ENCODE measurements at places on chromosomes 12 and 14.

- peak; percentile 33 for DNase-seq
These were observed 7.3 kb upstream of the KIF26A start for GRCh38 chr14:104130974-104131651.

GRCh38 chr12:48651681-48652080 lies 30.4 kb downstream of the KANSL2 start:
- DNase-seq = no peak

GRCh38 chr14:49933128-49933527 lies 40.2 kb downstream of the ARF6 start:
- DNase-seq = no peak

- DNase-seq = no peak
These were observed 216.4 kb downstream of the SLC41A2 start for GRCh38 chr12:104741497-104742367.

DNA sequence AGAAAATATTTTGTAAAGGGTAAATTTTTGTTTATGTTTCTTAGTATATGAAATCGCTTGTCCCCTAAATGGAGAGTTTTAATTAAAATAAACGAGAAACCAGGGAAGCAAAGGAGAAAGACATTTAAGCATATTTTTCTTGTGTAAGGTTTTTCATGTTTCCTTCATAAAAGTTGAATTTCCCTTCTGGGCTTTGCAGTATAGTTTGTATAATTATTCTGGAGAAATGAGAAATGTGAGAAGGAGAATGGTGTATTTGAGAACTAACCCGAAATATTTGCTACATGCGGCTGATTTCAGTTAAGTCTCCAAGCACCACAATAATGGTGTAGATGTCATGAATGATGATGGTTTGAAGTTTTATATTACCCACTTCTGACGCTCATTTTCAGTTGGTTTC lies 307.7 kb upstream of the SEL1L start:
- no peak for DNase-seq

- no peak for DNase-seq
These were observed 224.6 kb downstream of the ANO2 start for GRCh38 chr12:5720381-5721005.

GRCh38 chr14:49961270-49962222 lies 68.7 kb downstream of the ARF6 start:
- DNase-seq = no peak

- no peak for DNase-seq
These were observed 10.9 kb downstream of the LRTM2 start for GRCh38 chr12:1830981-1831963.

- no peak for DNase-seq
These were observed 8.7 kb downstream of the DRAM1 start for GRCh38 chr12:101885912-101886561.

DNA sequence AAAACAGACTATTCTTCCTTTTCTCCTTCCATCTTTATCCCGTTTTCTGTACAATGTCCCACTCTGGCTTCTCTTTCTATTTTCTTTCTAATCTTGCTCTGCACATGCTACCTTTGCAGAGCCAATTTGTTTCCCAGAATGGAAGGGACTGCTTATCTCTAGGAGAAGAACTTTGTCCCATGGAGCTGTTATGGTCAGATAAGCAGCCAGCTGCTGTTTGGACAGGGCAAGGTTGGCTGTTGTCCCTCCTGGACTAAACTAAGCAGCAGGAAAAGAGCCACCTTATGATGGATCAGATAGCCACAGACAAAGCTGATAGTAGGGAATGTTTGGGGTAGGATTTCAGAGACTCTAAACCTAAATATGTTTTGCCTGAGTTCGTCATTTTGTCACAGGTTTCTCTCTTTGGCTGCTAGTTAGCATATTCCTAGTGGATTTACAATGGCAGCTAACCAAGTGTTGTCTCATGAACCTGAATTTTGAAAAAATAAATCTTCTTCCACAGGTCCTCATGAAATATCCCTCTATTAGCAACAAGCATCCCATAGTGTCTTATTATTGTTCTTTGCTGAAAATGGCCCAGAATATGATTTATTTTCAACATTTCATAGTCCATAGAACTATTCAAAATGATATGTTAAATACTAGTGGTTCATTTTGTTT lies 262.8 kb downstream of the SLC16A7 start:
- DNase-seq = no peak

DNA sequence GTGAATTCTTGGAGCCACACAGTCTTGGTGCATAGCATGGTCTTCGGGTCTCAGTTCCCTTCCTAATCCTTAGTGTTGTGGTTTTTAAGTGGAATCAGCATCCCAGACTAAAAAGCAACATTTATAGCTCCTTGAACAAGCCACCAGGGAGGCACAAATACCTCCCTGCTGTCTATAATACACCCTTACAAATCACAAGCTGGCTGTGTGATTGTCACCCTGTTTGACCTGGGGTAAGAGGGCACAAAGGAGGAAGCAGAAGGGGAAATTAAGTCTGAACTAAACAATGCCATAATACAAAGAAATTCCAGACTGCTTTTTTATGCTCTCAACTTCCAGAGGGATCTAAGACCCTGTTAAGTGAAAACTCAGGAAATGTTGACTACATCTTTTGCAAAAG lies 7.7 kb upstream of the MMP19 start:
- DNase-seq = no peak

- no peak for DNase-seq
These were observed 97.4 kb downstream of the PLCZ1 start for GRCh38 chr12:18640321-18640955.

- DNase-seq = no peak
These were observed 240.1 kb upstream of the SRRM4 start for GRCh38 chr12:118741194-118741593.

- no peak for DNase-seq
These were observed 5.9 kb upstream of the GNB3 start for GRCh38 chr12:6834873-6835272.

DNA sequence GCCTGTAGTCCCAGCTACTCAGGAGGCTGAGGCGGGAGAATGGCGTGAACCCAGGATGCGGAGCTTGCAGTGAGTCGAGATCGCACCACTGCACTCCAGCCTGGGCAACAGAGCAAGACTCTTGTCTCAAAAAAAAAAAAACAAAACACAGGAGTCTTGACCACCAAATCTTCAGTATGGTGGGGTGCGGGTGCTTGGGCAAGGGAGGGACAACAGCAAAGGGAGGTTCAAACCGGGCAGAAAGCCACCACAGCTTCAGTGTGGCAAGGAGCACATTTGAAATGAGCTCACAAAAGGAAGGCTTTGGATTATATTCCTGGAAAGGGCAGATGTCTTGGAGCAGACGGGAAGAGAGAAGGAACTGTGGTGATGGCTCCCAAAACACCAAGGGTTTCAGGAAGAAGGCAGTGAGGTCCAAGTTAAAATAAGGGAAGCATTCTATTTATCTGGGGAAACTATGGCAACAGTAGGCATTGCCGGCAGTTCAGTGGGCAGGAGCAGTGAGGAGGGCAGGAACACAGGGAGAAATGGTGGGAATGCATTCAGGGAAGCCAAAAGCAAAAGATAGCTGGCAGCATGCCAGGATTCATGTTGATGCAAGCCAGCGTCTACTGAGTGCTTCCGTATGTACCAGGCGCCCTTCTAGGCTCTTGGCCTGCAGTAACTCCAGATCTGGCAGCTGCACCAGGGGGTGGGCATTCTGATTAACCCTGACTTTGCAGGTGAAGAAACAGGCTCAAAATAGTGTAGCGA lies 51.0 kb upstream of the SRSF5 start:
- DNase-seq = peak; percentile 81

- no peak for DNase-seq
These were observed 237.9 kb upstream of the NAV3 start for GRCh38 chr12:77592836-77593235.

DNA sequence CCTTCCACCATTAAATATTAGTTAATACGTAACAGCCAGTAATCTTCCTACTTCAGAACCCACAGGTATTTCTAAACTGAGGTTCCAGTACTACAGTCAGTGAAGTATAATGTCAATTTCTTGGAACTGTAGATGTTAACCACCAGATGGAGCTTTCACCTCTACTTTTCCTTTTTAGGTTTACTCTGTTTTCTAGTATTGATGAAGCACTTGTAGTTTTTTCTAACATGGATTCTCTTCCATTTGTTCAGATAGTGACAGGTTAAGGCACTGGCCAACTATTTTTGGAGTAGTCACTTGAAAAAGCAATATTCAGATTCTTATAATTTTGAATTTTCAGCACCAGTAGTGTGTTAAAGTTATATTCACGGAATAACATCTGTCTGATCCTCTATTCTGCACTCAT lies 4.6 kb upstream of the SEC23A start:
- peak; percentile 73 for DNase-seq

DNA sequence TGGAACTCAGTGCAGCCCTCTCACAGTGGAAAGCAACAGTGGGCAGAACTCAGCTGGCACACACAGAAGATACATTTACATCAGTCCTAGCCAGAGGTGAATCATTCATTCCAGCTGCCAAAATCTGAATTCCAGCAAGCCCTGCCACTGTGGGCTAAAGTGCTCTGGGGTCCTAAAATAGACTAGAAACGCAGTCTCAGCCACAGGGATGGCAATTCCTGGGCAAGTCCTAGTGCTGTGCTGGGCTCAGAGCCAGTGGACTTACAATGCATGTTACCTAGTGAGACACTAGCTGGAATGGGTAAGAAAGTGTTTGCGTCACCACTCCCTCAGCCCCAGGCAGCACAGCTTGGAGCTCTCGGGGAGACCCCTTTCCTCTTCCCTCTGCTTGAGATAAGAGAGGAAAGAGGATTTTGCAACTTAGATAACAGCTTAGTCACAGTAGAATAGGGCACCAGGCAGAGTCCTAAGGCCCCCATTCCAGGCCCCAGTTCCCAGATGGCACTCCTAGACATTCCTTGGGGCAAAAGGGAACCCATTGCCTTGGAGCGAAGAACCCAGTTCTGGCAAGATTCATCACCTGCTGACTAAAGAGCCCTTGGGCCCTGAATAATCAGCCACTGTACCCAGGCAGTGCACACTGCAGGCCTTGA lies 592.9 kb downstream of the FSCB start:
- DNase-seq = no peak

DNA sequence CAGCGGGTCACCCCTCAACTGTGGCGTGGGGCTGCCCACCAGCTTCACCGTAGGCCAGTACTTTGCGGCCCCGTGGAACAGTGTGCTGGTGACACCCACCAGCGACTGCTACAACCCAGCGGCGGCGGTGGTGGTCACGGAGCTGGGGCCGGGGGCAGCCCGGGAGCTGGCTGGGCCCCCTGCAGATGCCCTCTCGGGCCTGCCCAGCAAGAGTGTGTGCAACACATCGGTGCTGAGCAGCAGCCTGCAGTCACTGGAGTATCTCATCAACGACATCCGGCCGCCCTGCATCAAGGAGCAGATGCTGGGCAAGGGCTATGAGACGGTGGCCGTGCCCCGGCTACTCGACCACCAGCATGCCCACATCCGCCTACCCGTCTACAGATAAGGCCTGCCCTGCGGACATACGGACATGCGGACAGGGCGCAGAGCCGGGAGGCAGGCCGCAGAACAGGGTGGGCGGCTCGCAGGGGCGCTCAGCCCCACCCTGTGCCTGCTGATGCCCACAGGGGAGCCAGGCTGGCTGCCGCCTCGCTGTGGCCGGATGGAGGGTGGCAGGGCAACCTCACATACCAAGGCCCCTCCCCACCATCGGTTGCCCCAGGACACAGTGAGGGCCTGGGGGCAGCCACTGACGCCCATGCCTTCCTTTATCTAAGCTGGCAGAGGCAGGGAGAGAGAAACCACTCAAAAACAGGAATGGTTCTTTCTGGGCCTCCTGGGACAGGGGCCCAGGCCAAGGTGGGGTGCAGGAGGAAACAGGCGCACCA lies 55.5 kb downstream of the FAM222A start:
- no peak for DNase-seq

DNA sequence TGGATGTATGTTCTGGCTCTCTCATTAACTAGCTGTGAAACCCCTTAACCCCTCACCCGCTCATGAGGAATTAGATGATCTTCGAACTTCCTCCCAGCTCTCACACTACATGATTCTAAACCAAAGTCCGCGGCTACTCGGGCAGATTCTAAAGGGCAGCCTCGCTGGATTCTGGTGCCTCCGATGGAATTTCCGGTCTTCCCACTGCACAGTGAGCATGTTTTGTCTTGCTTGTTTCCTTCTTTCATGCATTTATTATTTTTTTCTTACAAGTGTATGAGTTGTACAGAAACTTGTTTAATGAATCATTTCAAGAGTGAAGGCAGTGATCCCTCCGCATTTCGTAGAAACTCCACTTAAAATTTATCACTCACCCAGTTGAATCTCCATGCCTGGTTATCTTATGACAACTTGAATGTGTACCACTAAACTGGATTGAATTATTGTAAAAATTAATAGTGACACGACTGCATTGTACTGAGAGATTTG lies 4.5 kb upstream of the HCAR3 start:
- no peak for DNase-seq

DNA sequence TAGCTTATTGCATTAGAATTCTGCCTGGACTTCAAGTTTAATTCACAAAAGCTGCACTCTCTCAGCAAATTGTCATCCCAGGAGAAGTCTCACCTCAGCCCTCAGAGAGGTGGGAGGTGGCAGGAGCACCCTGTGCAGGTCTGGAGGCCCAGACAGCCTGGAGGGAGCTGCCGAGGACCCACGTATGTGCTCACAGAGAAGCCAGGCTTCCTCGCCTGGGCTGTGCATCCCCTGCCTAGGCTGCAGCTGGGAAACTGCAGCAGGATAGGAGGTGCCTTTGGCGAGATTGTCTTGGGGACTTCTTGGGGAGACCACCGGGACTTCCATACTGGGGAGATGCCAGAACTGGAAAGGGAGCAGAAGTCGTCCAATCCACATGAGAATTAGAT lies 8.8 kb downstream of the CPNE6 start:
- no peak for DNase-seq

- no peak for DNase-seq
These were observed 328.6 kb downstream of the PCNX1 start for GRCh38 chr14:71235875-71236274.

- DNase-seq = no peak
These were observed 36.7 kb downstream of the SAV1 start for GRCh38 chr14:50631408-50631821.

GRCh38 chr14:95667249-95667693 lies 19.0 kb upstream of the TCL1B start:
- no peak for DNase-seq

DNA sequence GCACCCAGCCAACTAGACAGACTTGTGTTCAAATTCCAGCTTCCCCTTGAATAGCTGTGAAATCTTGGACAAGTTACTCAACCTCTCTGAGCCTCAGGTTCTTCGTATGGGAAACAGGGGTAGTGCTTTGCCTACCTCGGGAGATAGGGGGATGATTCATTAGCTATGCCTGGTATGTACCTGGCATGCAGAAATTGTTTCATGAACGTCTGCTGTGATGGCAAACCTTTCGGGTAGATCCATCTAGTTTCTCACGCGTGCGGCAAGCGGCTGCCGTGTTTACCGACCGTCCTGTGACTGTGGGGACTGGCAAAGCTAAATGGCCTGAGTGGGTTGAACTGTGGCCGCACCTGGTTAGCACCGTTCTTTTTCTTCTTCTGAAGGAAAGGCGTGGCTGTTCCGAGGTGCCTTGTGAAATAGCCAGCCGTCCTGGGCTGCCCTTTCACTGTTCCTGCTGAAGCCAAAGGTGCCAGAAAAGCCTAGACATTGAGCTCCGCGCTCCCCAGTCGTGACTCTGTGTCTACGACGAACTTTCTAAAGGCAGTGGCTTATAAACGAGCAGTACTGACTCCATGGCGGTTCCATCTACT lies 40.6 kb upstream of the MED13L start:
- no peak for DNase-seq

GRCh38 chr12:47649381-47649780 lies 56.4 kb downstream of the RPAP3 start:
- DNase-seq = no peak

Data from AML-193 (cell line).